Smooth muscle cell of the coronary artery (primary cell): ENCODE measurements at places on chromosomes 7 and 10. TPM values are rescaled to one million over a fixed set of nuclear protein-coding genes. Genes with fewer than 3 reads are reported as not detected.

The NPFFR1 gene
- total RNA-seq = not detected in 2 replicates

The KCP gene
- 0.08 and 0.94 TPM in 2 replicates for total RNA-seq

The ASCC1 gene
- total RNA-seq = 16.8 and 17.7 TPM in 2 replicates

The GPRIN2 gene
- 0.08 TPM in 1 of 2 replicates, not detected in the other for total RNA-seq

The PFKP gene
- 109 and 342 TPM in 2 replicates for total RNA-seq

The FLNC gene
- 118 and 153 TPM in 2 replicates for total RNA-seq

The DOCK1 gene
- 76.4 and 100 TPM in 2 replicates for total RNA-seq

The CALCR gene
- not detected in 2 replicates for total RNA-seq

The CTAGE4 gene
- 0.23 and 0.35 TPM in 2 replicates for total RNA-seq

The SMIM30 gene
- 26.3 and 48.0 TPM in 2 replicates for total RNA-seq

The TRIM56 gene
- 17.8 and 64.6 TPM in 2 replicates for total RNA-seq

The ALOX5 gene
- not detected in 2 replicates for total RNA-seq

The PTF1A gene
- total RNA-seq = not detected in 2 replicates

The METTL27 gene
- total RNA-seq = 1.1 and 5.7 TPM in 2 replicates

The SVOPL gene
- total RNA-seq = not detected in 2 replicates

The GRK5 gene
- total RNA-seq = 15.8 and 21.1 TPM in 2 replicates

The TNS3 gene
- 9.4 and 78.4 TPM in 2 replicates for total RNA-seq

The NME8 gene
- total RNA-seq = not detected in 2 replicates

The SLC13A1 gene
- total RNA-seq = not detected in 2 replicates

The OR2A1 gene
- 0.08 and 0.12 TPM in 2 replicates for total RNA-seq
